ENCODE measurements at places on chromosomes 6 and 20.

- peak; percentile 29 for DNase-seq
Measured at GRCh38 chr20:856361-856775, 22.9 kb downstream of the FAM110A start.

GRCh38 chr6:1622851-1623768 is 13.4 kb downstream of the FOXC1 start:
- DNase-seq = no peak

GRCh38 chr20:5168651-5169396 is 42.0 kb downstream of the CDS2 start:
- no peak for DNase-seq

DNA sequence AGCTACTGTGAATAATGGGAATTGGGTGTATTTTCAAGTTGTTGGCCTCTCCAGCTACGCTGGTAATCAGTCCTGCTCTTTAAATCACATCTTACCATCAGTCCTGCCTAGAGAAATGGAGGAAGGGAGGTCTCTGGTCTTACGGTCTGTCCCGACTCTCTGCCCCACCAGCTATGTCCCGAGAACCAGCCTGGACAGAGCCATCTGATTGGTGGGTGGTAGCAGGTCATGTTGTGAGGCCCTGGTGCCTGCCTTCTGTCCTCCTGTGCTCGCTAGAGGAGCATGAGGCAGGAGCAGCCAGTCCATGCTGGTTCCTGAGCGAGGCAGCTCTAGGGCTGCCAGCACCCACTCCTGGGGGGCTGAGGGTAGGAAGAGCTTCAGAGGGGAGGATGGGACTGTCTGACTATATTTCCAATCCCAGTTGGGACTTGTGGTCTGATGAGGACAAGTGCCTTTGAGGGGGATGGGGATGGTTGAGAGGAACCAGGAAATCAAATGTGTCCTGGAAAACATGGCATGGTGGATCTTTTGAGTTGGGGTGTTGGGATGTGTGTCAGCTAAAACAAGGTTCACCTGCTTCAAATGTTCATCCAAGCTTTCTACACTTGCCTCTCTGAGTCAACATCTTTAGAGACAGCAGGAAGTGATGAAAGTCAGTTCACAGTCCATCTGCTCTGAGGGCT is 33.0 kb downstream of the SYNJ2 start:
- no peak for DNase-seq

DNA sequence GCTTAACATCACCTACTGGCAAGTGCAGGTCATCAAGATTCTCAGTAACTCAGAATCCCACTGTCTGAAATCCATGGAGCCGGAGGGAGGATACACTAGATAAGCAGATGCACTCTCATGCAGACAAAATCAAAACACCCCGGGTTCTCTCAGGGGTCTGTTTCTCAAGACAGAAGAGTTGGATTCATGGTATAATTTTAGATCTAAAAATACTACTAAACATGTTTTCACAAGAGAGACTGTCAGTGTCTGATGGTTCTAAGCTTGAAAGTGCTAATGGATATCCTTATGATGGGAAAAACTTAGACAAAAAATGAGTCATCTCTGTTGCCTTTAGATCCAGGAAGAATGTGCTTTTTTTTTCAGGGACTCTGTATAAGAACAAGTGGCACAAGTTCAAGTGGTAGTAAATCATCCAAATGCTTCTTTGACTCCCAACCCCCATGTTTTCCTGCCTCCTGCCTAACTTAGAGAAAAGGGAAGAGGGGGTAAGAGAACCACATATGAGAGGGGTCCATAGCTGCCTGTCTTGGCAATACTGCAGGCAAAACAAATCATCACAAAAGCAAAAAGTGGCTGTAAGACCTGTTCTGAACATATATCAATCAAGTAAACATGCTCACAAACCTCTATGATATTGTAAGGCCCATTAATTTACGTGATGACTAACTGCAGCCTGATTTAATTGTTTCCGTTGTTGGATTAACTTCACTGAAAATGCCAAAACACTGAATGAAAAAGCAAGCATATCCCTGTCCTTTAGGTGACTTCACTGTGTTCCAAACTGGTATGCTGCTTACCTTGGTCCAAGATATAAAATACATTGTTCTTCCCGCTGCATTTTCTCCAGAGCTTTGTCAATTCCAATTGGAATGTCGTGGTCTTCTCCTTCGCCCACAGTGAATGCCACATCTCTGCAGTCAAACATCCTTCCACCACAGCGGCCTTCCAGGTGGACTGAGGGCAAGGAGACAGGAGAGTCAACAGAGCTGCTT is 84.0 kb upstream of the TULP1 start:
- DNase-seq = no peak

GRCh38 chr6:127120023-127120786 is 1.7 kb downstream of the RSPO3 start:
- no peak for DNase-seq

- DNase-seq = no peak
Measured at GRCh38 chr6:75157336-75157735, 48.5 kb downstream of the COL12A1 start.

DNA sequence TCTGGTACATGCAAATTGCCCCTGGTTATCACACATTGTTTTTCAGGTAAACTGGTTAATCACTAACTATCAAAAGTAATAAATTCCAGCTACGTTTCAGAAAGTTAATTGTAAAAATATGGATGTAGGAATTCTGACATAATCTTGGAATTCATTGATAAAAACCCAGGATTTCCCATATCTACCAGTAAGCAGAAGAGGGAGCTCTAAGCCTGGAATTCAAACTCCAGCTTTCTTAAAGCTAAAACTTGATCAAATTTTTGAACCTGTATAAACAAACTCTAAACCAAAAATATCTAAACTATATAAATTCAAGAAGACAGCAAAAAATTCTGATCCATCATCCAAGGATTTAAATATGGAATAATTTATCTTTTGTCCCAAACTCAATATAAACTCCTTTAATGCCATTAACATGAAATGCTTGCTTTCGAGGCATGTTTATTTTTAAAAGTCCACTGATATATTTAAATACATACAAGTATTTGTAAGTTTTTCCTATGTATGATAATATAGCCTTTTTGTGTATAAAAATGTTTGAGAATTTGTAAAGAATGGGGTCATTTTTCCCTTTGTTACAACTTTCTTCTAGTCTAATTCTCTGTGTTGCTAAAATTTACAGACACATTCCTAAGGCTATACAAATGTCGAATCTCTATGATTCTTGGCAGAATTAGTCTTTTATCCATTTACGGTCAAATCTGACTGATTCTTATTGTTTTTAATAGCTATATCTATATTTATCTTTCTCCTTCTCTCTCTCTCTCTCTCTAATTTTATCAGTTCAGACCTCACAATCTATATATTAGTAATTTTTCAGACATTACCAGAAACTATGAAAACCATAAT is 91.4 kb upstream of the RNF217 start:
- no peak for DNase-seq

DNA sequence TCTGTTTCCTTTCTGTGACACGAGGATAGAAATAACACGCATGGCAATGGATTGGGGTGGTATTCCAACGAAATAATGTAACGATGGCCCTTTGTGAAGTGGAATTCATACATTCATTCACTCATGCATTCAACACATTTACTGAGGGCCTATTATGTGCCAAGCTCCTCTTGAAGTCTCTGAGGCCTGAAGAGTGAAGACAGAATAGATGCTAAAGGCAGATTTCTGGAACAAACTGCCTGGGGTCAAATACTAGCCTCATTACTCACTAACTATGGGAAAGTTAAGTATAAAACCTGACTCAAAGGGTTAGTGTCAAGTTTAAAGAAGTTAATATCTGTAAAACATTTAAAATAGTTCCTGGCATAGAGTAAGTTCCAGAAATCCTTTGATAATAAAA is 279.6 kb upstream of the SULF2 start:
- DNase-seq = no peak

- DNase-seq = no peak
Measured at GRCh38 chr6:168475188-168476013, 34.4 kb downstream of the SMOC2 start.

All from stimulated activated CD4-positive, alpha-beta T cell treated with anti-CD3 and anti-CD28 coated beads, Interleukin-12 subunit alpha, Interleukin-12 subunit beta, amount 100 ng/mL, for 24 hours (primary cell).